Activated T-cell treated with anti-CD3 and anti-CD28 coated beads, Interleukin-2, amount 50 U/mL, for 48 hours (primary cell): ENCODE measurements at places on chromosomes 7 and 10.

- no peak for DNase-seq
Measured at GRCh38 chr7:25095516-25096345, 29.3 kb downstream of the CYCS start.

DNA sequence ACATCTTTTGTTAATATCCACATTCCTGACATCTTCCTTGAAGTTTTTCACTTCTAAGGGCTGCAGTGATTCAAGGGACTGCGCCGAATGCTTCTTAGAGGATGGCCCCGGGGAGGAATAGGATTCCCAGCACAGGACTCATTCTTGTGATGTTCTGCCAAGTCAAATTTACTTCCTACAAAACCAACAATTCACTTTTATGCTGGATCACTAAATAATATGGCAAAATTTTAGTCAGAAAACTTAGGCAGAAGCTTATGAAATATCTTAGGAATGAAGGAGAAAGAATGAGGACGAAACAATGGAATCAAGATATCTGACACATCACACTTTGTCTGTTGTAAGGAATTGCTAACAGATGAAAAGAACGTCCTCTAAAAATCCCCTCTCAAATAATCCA lies 151.5 kb downstream of the JAZF1 start:
- no peak for DNase-seq

- DNase-seq: no peak
Measured at GRCh38 chr10:27603104-27603503, 99.0 kb downstream of the RAB18 start.

DNA sequence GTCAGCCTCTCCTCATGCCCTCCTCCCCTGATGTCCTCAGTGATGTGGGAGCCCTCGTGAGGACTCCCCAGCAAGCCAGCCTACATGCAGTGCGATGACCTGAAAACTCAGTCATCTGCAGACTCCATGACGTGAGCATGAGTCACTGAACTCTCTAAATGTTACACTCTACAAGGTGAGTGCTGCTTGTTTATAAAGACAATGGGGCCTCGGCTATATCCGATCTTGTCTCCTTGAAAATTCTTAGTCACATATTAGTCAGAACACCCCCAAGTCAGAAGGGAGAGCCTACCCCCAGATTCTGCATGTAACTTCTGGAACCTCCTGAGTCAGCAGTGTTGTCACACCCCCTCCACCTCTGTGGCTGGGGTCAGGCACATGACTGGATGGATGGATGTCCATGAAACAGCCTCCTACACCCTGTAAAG lies 673.8 kb downstream of the INHBA start:
- DNase-seq: no peak

- DNase-seq: no peak
Measured at GRCh38 chr7:111933609-111934008, 272.6 kb downstream of the DOCK4 start.

GRCh38 chr10:17023386-17024298 lies 106.0 kb downstream of the CUBN start:
- peak; percentile 61 for DNase-seq

GRCh38 chr7:14191686-14192098 lies 202.2 kb upstream of the ETV1 start:
- DNase-seq: no peak

DNA sequence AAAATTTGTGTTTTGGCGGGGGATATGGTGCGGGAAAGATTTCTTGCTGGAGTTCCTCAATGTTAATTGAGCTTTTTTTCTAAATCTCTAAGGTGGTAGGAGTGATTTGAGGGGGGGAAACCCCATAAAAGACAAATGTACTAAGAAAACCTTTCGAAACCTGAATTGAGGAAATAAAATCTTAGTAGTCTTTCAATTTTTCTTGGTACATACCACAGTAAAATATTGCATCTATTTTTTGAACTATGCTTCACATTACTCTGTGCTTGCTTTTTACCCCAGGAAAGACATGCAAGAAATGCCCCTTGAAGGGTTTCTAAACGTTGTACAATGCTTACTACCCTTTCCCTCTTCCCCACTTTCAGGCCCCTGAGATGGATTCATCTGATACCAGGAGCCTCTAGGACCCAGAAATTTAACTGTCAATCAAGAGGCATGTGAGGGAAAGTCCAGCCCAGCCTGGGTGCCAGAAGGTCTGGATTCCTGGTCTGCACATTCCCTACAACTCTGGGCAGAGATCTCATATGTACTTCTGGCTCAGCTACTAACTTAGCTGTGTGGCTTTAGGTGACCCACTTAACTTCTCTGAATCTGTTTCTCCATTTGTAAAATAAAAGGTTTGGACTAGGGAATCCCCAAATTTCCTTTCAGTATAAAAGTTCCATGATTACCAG lies 5.8 kb upstream of the PDCD4 start:
- DNase-seq: no peak

DNA sequence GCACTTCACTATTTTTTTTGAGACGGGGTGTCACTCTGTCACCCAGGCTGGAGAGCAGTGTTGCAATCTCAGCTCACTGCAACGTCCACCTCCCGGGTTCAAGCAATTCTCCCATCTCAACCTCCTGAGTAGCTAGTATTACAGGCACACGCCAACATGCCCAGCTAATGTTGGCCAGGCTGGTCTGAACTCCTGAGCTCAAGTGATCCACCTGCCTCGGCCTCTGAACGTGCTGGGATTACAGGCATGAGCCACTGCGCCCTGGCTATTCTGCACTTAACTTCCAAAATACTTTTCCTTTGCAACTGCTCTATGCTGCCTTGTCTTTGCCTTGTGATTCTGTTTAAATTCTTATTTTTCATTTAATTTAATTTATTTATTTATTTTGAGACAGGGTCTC lies 67.0 kb upstream of the ZNF479 start:
- DNase-seq: no peak

- no peak for DNase-seq
Measured at GRCh38 chr10:86068231-86069054, 298.2 kb downstream of the GRID1 start.

GRCh38 chr7:50400114-50400513 lies 50.0 kb downstream of the FIGNL1 start:
- no peak for DNase-seq

GRCh38 chr7:26275213-26275612 lies 16.4 kb upstream of the SNX10 start:
- DNase-seq: no peak

- no peak for DNase-seq
Measured at GRCh38 chr7:49631071-49631815, 142.2 kb upstream of the VWC2 start.

GRCh38 chr7:100022621-100023020 lies 7.2 kb downstream of the ZKSCAN1 start:
- no peak for DNase-seq

DNA sequence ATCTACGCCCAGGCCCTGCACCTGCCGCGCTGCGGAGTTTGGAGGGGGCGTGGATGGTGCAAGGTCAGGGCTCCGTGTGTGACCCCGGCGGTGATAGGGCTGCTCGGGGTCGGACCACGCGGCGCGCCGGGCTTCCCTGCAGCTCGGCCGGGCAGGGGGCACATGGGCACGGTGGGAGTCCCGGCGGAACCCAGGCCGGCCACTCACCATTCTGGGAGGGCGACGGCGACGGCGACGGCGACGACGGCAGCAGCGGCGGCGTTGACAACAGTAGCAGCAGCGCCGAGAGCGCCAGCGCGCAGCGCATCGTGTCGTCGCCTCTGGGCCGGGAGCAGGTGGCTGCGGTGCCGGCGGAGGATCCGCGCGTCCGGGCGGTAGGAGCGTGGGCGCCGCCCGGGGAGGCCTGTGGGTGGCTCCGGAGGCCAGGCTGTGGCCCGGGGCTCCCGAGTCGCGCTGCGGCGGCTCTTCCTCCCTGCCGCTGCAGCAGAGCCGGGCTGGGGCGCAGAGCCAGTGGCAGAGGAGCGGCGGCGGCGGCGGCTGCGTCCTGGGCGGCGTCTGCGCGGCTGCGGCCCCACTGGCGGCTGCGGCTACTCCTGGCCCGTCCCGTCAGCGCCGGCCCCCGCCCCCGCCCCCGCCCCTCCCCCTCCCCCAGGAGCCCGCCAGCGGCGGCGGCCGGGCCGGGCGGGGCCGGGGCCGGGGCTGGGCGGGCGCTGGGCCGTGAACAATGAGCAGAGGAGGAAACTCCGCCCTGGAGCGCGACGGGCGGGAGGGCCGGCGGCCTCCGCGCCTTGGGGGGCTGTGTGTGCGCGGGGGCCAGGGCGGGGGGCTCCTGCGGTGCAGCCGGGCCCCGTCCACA lies at the start of gene PODXL:
Gene PODXL, minus strand, starts transcription at position 576 of the 856 bp plus-strand sequence. Its CDS starts 269 bp downstream, at position 307.
- peak; percentile 61 for DNase-seq

DNA sequence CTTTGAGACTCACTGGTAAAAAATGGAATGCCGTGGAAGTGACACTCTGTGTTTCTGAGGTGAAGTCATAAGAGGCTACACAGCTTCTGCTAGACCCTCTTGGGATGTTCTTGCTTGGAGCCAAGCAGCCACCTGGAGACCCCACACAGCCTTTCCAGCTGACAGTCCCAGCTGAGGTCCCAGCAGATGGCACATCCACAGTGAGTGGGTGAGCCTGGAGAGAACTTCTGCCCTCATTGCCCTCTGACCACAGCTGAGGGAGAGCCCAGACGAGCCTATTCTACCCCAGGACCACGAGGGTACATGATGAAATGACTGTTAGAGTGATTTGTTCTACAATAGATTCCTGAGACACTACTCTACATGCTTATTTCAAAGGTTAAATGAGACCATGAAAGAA lies 44.3 kb downstream of the CXCL12 start:
- no peak for DNase-seq

GRCh38 chr7:143321734-143322133 lies 5.8 kb downstream of the CLCN1 start:
- DNase-seq: no peak

DNA sequence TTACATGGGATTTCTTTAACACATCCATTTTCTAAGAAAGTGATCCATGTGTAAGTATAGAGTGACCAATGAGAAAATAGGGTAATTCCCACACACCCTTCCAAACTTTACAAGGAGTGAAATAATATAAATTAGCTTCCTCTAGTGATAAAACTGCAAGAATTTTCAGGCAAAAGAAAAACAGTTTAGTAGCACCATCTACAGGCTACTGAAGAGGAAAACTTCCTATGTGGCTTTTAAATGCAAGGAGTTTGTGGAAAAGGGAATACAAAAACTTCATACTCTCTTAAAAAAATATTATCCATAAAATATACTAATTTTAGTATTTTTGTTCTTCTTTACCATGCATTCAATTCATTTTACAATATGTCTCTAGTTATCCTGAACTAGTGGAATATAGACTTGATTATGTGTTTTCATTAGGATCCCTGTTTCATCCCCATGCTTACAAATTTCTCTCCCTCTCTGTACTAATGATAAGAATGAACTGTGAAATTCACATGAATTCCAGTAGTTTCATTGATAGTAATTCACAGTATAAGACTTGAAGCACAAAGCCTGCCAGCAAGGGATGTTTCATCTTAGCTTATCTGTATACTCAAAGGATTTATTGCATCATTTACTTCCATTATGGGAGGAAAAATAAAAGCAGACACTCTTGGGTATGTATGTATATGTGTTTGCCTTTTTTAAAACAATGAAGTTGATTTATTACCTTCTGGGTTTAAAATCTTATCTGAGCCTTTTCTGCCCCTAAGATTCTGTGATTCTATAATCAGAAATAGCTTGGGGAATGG lies 442.9 kb downstream of the AUTS2 start:
- DNase-seq: no peak

DNA sequence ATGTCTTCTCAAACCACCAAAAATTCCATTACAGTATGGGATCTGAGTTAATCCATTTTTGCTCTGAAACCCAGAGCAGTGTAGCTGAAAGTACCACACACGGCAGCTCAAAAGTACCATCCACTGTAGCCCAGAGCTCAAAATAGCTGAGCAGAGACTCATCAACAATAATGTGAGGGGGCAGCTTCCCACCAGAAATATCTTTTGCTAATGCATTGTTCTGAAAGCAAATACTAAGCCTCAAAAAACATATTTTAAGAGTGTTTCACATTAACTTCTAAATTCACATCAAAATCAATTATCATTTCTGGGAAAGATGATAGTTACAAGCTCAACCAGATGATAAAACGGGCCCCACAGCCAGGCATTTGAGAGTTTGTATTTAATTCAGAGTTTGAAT lies 73.7 kb downstream of the ABLIM1 start:
- DNase-seq: no peak

- no peak for DNase-seq
Measured at GRCh38 chr10:98446151-98446660, 529 bp downstream of the HPS1 start.

- no peak for DNase-seq
Measured at GRCh38 chr10:128337860-128338378, 211.7 kb upstream of the MKI67 start.

GRCh38 chr7:2129323-2130095 lies 103.2 kb downstream of the MAD1L1 start:
- DNase-seq: no peak

DNA sequence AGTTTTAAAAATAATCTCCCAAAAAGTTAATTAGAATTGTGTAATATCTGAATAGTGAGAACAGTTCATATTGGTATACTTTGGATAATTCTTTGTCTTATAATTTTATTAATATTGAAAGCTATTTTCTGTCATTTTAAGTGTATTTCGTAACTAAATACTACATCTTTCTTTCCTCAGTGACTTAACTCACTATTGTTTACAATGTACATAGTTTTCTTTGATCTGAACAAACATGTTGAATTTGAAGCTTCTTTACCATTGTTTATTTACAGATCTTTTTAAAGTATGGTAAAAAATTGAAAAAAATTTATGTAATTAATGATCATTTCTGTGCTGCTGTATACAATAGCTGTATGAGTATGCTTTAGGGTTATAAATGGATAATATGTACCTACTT lies 5.1 kb downstream of the PDCD4 start:
- no peak for DNase-seq

DNA sequence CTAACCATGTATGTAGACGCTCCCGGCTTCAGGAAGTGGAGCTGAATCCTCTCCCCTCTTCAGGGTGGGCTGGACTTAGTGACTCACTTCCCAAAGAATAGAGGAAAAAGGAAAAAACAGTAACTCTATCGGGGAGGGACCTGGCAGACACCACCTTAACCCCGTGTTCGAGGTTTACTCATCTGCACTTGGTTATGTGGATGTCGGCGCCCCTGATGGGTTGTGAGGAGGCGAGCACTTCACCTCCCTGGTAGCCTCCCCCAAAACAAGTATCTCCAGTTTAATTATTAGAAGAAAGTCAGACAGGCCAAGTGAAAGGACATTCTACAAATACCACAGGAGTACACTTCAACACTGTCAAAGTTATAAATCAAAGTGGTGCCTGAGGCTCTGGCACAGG lies 559.7 kb downstream of the TCERG1L start:
- no peak for DNase-seq

GRCh38 chr7:4196121-4196819 lies 485.8 kb upstream of the FOXK1 start:
- DNase-seq: no peak

DNA sequence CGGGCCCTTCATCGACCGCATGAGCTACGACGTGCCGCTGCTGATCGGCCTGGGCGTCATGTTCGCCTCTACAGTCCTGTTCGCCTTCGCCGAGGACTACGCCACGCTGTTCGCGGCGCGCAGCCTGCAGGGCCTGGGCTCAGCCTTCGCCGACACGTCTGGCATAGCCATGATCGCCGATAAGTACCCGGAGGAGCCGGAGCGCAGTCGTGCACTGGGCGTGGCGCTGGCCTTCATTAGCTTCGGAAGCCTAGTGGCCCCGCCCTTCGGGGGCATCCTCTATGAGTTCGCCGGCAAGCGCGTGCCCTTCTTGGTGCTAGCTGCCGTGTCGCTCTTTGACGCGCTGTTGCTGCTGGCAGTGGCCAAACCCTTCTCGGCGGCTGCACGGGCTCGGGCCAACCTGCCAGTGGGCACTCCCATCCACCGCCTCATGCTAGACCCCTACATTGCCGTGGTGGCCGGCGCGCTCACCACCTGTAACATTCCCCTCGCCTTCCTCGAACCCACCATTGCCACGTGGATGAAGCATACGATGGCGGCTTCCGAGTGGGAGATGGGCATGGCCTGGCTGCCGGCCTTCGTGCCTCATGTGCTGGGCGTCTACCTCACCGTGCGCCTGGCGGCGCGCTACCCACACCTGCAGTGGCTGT lies 1.2 kb downstream of the SLC18A3 start:
- DNase-seq: peak; percentile 37
